Activated CD4-positive, alpha-beta T cell treated with anti-CD3 and anti-CD28 coated beads, Interleukin-2, amount 10 ng/mL, durations not matched to agents 7 days and 5 days (primary cell): ENCODE measurements at places on chromosomes 1 and 21. TPM values are rescaled to one million over a fixed set of nuclear protein-coding genes. Genes with fewer than 3 reads are reported as not detected.

LCE1C gene
- not detected for total RNA-seq

RERE gene
- 68.5 TPM for total RNA-seq

SPRR2E gene
- total RNA-seq: not detected

LAPTM5 gene
- total RNA-seq: 481 TPM

S100A1 gene
- total RNA-seq: not detected

WNT3A gene
- not detected for total RNA-seq

PTPRC gene
- total RNA-seq: 700 TPM

RHD gene
- not detected for total RNA-seq

HSD3B1 gene
- total RNA-seq: not detected

KCNE1 gene
- total RNA-seq: 0.19 TPM

TMEM269 gene
- total RNA-seq: 0.25 TPM
